Activated naive CD8-positive, alpha-beta T cell treated with anti-CD3 and anti-CD28 coated beads for 36 hours (primary cell): ENCODE measurements at places on chromosomes 12 and 14.

GRCh38 chr12:125983784-125984500, 918.7 kb downstream of the AACS start:
- no peak for DNase-seq

DNA sequence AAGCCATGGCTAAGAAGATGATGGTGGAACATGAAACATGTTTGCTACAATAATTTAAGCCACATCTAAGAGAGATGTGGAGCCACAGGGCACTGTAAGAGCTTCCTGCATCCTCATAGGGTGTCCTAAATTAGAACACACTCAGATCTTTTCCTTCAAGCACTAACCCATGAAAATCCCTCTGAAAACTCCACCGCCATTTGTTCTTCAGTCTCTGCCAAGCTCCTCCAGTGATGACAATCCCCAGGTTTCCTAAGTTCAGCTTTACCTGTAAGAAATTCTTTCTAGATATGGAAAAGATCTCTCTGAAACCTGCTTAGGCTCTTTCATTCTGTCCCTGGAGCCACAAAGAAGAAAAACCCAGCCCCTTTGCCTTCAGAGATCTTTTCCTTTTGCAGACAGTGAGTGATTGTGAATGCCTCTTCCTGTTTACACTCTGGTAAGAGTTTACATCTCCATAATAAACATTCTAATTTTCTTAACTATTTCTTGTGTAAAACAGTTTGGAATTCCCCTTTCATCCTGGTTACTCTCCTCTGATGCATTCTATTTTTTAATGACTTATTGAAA, 907.2 kb downstream of the VRK1 start:
- no peak for DNase-seq

DNA sequence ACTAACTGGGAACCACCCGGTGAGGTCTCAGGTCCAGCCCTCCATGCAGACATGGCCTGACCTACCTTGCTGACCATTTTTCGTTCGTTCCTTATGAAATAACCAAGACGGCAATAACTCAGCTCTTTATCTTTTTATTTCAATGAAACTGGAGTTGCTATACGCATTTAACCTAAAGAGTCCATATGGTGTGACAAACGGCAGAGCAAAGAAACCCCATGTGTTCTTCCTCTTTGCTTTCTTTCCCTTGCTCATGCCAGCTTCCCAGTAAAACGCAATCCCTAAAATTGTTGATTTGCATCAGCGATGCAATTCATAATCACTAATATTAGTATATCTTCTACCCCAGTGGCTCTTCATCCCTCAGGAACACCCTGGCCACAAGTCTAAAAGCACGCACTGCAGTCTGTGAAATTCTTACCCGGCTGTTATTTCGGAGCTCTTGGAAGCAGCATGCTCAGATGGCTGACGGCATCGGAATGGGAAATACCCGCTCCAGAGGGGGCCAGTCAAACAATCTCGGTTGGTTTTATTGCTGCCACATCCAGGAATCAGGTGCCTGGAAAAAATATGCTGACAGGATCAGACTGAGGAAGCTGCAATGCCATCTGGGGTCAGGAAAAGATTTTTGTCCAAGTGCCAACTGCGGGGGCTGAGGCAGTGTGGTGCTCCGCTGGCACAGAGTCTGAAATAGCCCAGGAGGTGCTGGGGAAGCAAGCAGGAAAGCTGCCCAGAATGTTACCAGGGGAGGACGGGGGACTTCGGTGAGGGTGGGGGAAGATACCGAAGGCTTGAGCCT, 28.2 kb upstream of the KCNA1 start:
- DNase-seq: no peak

DNA sequence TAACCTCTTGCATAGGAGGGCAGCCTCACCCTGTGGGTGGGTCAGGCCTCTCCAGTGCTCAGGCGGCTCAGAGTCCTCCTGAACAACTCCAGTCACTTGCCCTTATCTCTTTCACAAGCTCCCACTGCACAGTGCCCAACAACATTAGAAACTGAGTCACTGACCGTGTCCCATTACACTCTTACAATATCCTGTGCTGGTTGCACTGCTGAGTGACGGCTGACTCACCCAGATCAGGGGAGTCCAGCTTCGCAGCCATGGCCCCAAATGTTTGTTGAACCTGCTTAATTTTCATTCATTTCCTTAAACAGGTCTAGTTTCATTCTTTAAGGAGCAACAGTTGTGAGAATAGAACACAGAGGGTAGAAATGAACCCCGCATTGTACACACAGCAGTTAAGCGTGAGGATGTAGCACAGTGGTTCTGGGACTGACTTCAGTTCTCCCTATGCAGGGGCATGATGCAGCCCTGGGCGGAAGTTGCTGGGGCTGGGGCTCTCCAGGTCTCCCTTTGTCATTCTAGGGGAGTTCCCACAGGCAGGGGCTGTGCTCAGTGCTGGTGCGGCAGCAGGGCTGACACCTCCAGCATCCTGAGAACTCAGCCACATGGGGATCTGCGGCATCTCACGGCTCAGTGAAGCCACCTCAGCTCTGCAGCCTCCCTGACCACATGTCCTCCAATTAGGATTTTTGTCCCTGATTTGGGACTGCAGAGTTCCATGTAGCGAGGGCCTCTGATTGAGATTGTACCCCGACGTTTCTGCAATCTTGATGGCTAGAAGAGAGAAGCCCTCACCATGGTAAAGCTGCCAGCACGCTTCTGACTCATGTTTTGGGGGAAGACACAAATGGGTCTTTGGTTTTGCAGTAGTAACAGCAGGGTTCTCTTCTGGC, 16.1 kb downstream of the GPR68 start:
- peak; percentile 91 for DNase-seq

GRCh38 chr12:108180255-108181094, 51.4 kb downstream of the WSCD2 start:
- no peak for DNase-seq

DNA sequence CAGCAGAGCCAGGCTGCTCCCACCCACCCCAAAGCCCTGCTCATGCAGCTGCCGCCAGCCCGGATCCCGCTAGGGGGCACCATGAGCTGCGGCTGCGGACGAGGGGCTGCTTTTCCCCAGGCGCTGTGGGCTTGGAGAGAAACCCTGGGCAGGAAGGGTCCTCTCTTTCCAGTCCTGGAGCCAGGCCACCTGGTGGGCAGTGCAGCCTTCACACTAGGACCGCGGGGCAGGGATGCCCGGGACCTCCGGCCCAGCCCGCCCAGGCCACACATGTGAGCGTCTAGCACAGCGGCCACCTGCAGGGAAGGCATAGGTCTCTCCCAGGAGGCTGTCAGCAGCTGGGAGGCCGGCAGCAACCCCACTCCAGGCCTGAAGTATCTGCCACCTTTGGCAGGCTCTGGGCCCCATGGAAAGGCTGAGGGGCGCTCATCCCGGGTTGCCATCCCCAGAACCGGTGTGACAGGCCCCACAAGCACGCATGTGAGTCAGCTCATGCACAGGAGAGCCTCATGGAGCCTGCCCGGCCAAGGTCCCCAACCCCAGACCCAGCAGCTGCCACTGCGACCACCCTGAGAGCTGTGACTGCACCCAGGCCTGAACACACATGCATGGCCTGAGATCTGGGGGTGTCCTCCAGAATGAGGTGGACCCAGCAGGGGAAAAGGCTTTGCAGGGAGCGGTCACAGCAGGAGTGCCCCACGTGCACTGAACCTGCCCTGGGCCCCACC, 280.0 kb upstream of the RTL1 start:
- DNase-seq: no peak

DNA sequence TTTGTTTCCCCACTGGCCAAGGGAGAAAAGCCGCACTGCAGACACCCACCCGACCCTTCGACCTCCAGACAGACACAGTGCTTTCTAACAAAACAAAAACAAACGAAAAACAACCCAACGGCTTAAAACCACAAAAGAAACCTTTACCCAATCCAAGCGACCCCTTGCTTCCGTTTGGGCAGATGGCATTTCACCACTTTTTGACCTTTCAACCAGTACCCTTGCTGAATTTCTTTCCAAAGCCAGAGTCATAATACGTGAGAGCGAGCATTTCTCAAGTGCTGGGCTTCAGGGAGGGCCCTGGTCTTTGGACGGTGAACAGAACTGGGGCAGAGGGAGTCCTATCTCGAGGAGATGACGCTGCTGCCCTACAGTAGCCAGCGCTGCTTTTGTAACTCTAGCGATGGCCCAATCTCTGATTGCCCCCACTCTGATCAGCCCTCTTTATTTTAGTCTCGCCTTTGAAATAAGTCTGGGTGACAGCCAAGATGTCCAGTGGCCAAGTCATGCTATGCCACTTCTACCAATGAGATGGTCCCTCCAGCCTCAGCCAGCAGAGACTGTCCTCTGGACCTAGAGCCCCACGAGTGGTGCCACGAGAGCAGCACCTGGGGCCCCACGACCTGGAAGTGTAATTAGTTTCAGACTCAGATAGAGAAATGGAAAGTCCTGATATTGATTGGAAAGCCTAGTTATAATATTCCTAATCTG, 21.9 kb upstream of the ADIPOR2 start:
- DNase-seq: no peak

DNA sequence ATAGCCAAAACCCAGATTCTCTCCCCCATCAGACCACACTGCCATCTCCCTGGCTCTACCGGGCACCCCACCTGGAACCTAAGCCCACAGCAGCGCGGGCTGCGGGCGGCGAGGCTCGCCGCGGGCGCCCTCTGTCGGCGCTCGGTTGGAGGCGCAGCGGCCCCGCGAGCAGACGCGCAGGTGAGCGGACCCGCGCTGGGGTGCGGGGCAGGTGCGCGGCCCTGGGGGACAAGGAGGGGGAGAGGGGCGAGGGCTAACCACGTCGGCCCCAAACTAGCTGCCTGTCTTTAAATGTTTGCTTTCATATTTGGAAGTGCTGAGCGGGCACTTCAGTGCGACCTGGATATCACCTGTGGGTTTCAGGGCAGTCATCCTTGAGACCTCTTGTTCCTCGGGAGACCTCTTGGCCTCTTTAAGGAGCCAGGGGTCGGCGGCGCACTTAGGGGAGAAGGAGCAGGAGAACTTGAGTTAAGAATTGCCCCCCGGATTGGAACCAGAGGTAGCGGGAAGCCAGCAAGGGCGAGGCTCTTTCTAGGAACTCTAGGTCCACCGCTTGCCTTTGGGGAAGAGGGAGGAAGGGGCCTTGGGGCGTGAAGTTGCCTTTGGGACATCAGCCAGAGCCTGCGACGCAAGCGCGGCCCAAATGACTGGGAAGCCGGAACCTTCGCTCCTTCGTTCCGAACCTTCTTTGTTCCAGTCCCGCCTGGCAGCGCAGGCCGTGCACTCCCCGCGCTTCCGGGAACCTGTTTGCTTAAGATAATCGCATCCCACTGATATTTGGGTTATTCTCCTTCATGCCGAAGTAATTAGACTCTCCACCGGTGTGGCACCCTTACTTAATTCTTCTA, 78.7 kb downstream of the NEDD1 start:
- DNase-seq: peak; percentile 61

DNA sequence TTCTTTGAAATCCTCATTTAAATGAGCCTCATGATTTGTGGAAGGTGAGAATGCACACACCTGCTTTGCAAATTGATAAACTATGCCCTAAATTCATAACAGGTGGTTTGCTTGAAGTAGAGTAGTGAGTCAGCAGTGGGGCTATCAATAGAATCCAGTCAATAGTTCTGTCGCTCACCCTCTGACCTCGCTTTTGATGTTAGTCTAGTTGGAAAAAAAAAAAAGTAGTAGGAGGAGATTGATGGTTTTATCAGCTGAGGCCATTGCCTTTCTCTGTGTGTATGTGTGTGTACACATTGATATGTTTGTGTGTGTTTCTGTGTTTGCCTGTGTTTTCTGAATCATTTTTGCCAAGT, 267.3 kb downstream of the SNAPC1 start:
- DNase-seq: no peak

GRCh38 chr14:89992273-89992672, 36.5 kb downstream of the TDP1 start:
- no peak for DNase-seq

- DNase-seq: no peak
Observed at GRCh38 chr12:127703026-127703425, 563.9 kb upstream of the TMEM132C start.

- DNase-seq: no peak
Observed at GRCh38 chr14:52801014-52801712, 9.8 kb upstream of the GNPNAT1 start.

DNA sequence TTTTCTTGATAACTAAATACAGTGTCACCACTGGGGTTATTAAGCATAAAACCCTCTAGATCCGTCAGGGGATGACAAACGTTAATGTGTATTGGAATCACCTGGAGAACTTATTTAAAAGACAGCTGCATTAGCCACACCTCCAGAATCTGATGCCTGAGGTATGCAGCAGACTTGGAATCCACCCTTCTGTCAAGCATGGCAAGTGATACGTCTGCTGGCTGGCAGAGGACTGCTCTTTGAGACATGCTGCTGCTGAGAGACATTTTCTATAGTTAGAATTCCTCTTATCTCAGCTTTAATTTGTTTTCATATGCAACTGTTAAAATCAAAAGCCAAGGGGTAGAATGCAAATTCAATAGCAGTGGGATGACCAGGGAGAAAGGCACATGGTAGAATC, 496.3 kb downstream of the NELL2 start:
- no peak for DNase-seq

DNA sequence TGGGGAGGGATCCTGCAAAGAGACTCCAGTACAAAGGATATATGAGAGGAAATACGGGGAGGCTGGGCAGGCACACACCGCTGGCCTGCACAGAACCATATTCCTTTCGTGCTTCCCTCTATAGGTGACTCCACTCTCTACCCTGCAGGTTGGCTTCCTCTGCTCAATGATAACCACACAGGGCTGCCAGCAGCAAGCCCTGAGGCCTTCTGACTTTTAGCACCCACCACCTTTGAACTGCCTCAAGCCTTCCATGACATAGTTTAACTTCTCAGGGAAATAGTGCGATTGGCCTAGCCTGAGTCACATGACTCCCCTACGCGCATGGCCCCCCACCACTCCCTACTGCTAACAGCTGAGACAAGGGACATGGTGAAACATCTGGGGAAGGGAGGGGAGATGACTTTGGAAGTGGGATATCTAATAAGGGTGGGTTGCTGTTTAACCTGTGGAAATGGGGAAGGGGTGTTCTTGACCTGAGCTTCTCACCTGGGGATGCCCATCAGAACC, 3.0 kb upstream of the FOXN3 start:
- no peak for DNase-seq

GRCh38 chr14:89621009-89621421, 204.0 kb upstream of the FOXN3 start:
- DNase-seq: peak; percentile 64

DNA sequence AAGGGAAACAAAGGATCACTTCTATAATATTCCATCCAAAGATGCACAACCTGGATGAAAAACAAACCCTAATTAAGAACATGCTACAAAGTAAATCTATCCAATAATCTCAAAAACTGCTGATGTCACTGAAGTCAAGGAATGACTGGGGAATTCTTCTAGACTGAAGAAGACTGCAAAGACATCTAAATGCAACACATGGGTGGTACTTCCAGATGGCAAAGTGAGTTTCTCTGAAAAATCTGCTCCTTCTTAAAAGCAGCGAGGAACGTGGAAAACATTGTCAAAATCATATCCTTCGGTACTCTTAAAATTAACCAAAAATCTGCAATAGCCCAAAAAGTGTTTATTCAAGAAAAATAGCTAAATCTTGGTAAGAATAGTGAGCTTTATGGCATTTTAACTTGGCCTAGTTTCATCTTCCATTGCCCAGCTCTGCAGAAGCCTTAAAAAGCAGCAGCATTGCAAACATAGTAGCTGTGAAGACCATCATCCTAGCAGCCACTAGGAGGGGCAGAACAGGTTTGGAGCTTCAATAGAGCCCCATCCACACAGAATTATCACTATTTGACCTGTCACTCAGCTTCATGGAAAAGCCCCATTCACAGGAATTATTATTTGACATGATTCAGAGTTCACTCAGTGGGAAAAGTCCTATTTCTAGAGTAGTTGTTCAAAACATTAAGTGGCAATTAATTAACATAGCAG, 7.4 kb downstream of the CLEC14A start:
- DNase-seq: no peak
